ENCODE measurements at places on chromosomes 16 and 17. TPM values are rescaled to one million over a fixed set of nuclear protein-coding genes. Genes with fewer than 3 reads are reported as not detected.

- no peak overlapping the region for H3K27ac ChIP-seq
- H3K4me3 ChIP-seq, result no peak overlapping the region
- H3K4me1 ChIP-seq, result no peaks in the 10 kb centered on the region
- DNase-seq, result no peak
Measured at GRCh38 chr16:80038566-80038965, 438.0 kb upstream of the MAF start.

- H3K27me3 ChIP-seq, result no peaks in the 10 kb centered on the region
- no peaks in the 10 kb centered on the region for H3K4me1 ChIP-seq
- H3K36me3 ChIP-seq, result no peaks in the 10 kb centered on the region
Measured at GRCh38 chr17:75507733-75508719, 7.3 kb downstream of the CASKIN2 start.

The STAT5B gene
- total RNA-seq, result 162 TPM

The LPO gene
- 0.14 TPM for total RNA-seq

The NPB gene
- not detected for total RNA-seq

- DNase-seq, result no peak
- H3K36me3 ChIP-seq, result peaks cover 8% of the 10 kb centered on the region
- peak overlapping the region; percentile 84 for H3K27ac ChIP-seq
- no peaks in the 10 kb centered on the region for H3K27me3 ChIP-seq
Measured at GRCh38 chr17:2710071-2710802, 1.3 kb downstream of the CLUH start.

The EVI2A gene
- total RNA-seq, result 18.2 TPM

DNA sequence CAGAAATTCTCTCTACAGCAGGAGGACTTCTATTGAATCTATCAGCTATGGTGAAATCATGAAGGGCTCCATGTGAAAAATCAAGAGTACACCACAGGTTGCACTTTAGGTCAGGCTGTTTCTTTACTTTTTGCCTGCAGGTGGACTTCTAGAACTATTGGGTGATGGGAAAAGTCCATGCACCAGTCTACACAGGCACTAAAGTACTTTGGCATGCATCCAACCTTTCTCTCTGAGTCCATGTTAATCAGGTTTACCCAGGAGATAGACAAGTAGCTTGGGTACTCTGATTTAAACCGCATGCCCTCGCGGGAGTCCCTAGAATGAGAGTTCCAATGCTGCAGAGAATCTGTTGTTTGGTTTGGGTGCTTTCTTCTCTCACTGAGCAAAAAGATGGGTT lies 9.1 kb upstream of the ANKFN1 start:
- peaks cover 6% of the 10 kb centered on the region for H3K27me3 ChIP-seq
- H3K36me3 ChIP-seq, result no peaks in the 10 kb centered on the region
- H3K4me3 ChIP-seq, result no peak overlapping the region
- no peak for DNase-seq
- H3K4me1 ChIP-seq, result no peaks in the 10 kb centered on the region
- H3K27ac ChIP-seq, result no peak overlapping the region

The TMEM208 gene
- total RNA-seq, result 31.2 TPM

The KRTAP2-3 gene
- total RNA-seq, result not detected

GRCh38 chr17:44540246-44541084 lies 16.8 kb upstream of the FZD2 start:
- H3K36me3 ChIP-seq, result no peaks in the 10 kb centered on the region
- H3K27ac ChIP-seq, result no peak overlapping the region
- H3K4me3 ChIP-seq, result no peak overlapping the region
- H3K4me1 ChIP-seq, result no peaks in the 10 kb centered on the region

GRCh38 chr16:29848420-29849297 lies 14.4 kb downstream of the CDIPT start:
- DNase-seq, result peak; percentile 93
- H3K4me1 ChIP-seq, result peaks cover 7% of the 10 kb centered on the region
- H3K4me3 ChIP-seq, result no peak overlapping the region
- no peaks in the 10 kb centered on the region for H3K27me3 ChIP-seq
- H3K36me3 ChIP-seq, result peaks cover 16% of the 10 kb centered on the region

DNA sequence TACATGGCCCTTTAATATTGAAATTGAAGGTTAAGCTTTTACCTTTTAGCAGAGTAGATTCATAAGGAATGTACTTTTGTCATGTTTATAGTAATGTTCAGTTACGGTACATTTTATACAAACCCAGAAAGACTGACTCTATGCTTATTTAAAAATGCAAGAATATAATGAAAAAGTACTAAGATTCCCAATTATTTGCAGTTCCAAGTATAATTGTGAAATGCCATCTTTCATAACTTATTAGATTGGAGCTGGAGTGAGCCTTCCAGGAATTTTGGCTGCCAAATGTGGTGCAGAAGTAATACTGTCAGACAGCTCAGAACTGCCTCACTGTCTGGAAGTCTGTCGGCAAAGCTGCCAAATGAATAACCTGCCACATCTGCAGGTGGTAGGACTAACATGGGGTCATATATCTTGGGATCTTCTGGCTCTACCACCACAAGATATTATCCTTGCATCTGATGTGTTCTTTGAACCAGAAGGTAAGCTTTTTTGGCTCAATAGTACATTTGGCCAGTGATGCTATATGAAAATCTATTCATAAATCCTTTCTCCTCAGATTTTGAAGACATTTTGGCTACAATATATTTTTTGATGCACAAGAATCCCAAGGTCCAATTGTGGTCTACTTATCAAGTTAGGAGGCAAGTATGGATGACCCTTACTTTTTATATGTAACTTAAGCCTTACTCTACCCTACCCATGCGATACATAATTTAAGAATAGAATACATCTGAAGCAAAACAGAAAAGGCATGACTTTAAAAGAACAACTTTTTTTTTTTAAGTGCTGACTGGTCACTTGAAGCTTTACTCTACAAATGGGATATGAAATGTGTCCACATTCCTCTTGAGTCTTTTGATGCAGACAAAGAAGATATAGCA lies 4.2 kb downstream of the SRSF2 start:
- peaks cover 53% of the 10 kb centered on the region for H3K4me1 ChIP-seq
- H3K4me3 ChIP-seq, result peak overlapping the region; percentile 85

The PEMT gene
- total RNA-seq, result 30.4 TPM

DNA sequence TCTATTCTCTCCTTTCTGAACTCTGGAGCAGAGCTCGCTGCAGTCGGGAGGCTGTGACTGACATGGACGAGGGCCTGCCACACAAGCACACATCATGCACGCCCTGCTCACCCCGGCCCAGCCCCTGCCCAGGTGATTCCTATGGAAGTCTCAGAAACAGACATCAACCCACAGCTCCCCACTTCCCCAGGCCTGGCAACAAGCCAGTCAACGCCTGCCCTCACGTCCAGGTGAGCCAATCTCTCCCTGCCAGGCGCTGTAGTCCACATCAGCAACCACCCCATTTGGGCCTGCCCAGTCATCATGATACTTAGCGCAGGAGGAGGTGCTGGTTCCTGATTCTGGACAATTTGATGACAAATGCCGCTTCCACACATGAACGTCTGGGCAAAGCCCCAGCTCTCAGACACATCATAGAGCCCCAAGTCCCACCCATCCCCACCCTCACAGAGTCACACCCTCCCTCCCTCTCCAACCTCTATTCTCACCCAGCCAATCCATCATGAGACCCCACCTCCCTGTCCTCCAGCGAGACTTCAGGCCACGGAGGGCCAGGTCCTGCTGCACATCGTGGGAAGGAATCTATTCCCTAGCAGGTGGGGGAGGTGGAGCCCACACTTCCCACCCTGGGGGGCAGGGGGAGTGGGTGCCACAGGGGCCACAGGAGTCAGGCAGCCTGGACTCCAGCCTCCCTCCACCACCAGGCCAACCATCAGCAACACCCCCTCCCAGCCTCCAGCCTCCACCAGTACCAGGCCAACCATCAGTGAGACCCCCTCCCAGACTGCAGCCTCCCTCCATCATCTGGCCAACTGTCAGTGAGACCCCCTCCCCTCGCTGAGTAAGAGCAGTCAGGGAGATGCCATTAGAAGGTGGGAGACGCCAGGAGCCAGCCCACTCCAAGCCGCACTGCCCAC lies 33.7 kb upstream of the GSG1L start:
- no peaks in the 10 kb centered on the region for H3K27me3 ChIP-seq
- H3K4me1 ChIP-seq, result no peaks in the 10 kb centered on the region
- peaks cover 37% of the 10 kb centered on the region for H3K36me3 ChIP-seq
- no peak overlapping the region for H3K27ac ChIP-seq
- no peak for DNase-seq
- H3K4me3 ChIP-seq, result no peak overlapping the region
